Fibroblast of skin of right quadriceps (primary cell): ENCODE measurements at places on chromosomes 12 and 14.

GRCh38 chr12:27665704-27666103 is 30.5 kb upstream of the REP15 start:
- DNase-seq = no peak

DNA sequence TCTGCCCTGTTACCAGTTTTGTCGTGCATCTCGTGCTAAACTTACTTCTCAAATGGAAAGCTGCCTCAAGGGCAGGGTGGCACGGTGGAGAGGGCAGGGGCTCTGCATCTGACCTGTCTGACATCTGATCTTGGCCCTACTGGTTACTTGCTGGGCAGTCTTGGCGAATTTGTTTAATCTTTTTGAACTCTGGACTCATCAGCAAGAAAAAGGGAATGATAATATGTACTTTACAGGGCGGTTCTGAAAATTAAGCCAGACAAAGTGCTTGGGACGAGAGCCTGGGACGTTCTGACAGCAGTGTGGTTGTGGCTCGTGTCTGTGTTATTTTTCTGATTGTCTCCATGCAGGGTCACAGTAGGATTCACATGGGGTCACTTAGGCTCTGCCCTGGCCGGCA is 659.3 kb downstream of the VRK1 start:
- no peak for DNase-seq

GRCh38 chr12:86513226-86513625 is 257.0 kb upstream of the MGAT4C start:
- peak; percentile 67 for DNase-seq

DNA sequence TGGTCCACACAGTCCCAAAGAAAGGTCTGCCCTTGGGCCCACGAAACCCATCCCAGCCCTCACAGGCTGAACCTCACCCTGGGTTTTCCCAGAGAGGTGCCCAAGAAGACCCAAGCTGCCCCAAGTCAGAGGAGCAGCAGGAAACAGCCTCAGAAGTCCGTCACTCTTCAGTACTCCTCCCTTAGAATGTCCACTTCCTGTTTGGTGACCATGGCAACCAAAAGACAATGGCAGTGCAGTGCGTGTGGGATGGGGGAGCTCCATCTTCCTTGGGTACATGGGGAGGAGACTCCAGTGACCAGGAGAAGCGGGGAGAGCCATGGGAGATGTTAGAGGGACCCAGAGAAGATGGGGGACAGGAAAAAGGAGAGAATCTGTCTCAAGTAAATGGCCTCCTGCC is 11.3 kb downstream of the SELPLG start:
- DNase-seq = peak; percentile 55

DNA sequence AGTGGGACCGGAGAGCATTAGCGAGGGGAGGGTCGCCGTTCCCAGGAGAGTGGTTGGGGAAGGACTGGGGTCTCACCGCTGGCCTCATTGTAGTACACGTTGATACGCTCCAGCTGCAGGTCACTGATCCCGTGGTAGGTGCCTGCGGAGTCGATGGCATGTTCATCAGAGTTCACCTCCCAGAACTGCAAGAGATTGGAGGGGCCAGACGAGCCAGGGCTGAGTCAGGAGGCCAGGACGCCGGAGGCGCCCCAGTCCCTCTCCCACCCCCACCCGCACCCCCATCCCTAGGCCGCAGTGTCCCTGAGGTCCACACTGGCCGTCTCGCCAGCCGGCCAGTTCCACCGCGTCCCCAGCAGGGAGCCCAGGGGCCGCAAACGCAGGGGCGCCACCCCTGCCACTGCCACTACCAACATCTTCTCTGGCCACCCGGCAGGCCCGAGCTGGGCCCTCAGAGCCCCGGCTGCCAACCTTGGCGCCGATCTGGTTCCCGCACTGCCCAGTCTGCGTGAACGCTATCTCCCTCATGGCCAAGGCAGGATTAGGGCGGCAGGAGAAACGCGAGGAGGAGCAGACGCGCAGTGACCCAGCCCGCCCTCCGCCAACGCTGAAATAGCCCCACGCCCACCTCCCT is 144.2 kb downstream of the ALG10 start:
- DNase-seq = no peak

GRCh38 chr12:108021141-108021540 is 107.9 kb upstream of the WSCD2 start:
- DNase-seq = no peak

DNA sequence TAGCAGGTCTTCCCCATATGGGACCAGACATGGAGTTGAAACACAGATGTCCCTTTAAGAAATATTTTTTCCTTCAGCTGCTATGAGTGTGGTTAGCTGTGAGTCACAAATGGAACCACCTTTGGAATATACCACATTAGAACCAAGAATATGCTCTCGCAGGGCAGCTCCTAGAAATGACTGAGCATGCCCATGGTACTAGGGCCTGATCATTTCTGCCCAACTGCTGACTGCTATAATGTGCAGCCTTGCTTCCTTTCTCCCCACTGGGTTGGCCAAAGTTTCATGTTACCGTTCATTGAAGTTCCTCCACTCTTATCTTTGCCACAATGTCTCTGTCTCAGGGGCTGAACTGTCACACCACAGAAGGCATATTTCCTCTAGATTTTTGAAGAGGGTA is 1074.6 kb downstream of the FLRT2 start:
- DNase-seq = peak; percentile 55

DNA sequence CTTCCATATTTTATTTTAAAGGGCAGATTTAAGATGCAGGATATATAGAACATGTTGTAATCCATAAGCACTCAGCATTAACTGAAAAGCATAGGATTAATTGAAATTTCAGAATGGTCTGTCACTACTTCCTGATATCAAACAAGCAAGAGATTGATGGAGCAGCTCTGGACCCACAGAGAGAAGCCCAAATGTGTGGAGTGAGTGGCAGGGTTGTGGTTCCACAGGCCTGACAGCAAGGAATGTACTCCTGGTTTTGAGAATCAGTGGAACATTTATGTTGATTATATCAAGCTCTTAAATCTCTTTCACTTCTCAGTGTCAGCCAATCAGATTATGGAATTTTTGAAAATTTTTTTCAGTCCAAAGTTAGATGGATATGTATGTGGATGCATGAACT is 267.6 kb upstream of the PRICKLE1 start:
- no peak for DNase-seq

- DNase-seq = no peak
These were observed 22.7 kb upstream of the LTA4H start for GRCh38 chr12:96057986-96058553.

DNA sequence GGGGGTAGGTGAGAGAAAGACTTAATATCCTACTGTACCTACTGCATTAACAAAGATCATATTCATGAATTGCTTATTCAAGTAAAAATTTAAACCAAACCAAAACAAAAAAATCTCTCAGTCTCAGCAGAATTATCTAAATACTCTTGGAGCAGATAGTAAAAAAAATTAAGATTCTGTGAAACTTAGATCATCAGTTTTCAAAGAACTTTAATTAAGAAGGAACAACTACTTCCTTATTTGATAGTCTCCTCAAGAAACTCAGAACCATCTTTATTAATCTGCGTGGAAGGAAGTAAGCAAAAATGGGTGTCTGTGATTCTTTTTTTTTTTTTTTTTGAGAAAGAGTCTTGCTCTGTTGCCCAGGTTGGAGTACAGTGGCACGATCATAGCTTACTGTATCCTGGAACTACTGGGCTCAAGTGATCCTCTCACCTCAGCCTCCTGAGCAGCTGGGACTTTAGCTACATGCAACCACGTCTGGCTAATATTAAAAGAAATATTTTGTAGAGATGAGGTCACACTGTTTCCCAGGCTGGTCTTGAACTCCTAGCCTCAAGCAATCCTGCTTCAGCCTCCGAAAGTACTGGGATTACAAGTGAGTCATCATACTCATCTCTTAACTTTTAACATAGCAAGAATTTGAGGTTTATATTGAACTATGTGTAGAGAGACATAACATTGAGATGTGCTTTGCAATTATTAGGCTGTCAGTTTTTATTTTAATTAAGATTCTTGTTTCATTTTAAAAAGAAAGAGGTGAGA is 37.4 kb downstream of the GAS2L3 start:
- DNase-seq = peak; percentile 6

GRCh38 chr12:103538397-103538796 is 42.6 kb upstream of the C12orf42 start:
- DNase-seq = no peak

GRCh38 chr12:14665354-14666348 is 30.7 kb downstream of the GUCY2C start:
- DNase-seq = no peak

GRCh38 chr12:67535176-67535575 is 113.4 kb upstream of the DYRK2 start:
- DNase-seq = no peak

- no peak for DNase-seq
These were observed 991.2 kb downstream of the FLRT2 start for GRCh38 chr14:86521031-86521730.

DNA sequence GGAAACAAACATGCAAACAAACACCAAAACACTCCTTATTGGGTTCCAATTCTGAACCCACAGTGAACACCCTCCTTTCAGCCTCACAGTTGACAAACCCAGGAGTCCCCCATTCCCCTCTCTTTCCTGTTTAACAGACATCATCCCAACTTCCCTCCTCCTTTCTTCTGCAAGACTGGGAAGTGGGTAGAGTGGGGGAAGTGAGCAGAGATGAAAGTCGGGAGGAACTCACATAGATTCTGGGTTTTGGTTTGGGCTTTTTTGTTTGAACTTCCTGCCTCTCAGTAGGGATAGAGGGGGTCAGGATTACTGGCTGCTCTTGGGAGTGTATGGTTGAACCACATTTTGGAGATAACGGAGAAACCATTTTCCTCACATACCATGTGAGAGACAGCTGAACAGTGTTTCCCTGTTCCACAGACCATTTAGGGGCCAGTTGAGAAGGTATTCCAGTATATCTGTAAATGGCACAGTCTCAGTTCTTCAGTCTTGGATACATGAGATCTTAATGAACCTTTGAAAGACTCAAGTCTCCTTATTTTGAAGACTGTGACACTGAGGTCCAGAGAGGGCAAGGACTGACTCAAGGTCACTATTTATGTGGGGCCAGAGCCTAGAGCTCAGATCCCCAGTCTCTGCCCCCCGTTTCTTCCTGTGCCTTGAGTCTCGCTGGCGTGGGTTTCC is 3.9 kb upstream of the GPR84 start:
- DNase-seq = no peak

- DNase-seq = no peak
These were observed 84.5 kb upstream of the EGLN3 start for GRCh38 chr14:34035177-34035933.

- DNase-seq = no peak
These were observed 20.1 kb upstream of the TMED10 start for GRCh38 chr14:75196468-75196867.

DNA sequence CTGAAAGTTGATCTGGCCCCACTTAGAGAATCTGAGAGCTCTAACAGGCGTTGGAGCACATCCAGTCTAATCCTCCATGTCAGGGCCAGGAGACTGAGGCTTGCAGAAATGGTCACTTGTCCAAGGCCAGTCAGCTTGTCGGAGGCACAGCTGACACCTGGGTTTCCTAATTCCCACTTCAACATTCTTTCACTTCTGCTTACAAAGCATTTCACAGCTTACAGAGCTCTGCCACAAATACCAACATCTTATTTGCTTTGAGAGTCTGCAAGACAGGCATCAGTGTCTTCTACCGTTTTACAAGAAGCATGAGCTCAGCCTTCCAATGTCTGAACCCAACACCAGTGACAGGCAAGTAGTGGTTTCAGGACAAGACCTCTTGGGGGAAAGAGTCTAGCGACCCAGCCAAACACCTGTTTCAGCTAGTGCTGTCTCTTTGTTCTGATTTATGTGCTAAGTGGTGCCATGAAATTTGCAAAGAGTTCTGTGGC is 31.8 kb downstream of the ISCA2 start:
- no peak for DNase-seq

DNA sequence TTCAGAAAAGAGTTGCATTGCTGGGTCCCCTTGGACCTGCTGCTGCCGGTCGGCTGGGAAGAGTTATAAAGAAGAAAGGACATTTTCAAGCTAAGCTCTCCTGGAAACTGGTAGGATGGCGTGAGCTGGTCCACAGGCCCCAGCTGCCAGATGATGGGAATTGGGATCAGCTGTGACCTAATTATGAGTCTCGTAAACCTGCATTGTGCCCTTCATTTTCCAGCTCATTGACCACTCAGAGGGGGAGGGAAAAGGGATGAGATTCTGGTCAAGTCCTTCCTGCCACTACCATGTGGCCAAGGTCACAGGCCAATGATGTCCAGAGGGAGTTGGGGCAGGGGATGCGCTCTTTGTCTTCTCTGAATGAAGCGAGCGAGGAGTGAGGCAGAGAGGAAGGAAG is 320.9 kb downstream of the NRXN3 start:
- DNase-seq = no peak

- no peak for DNase-seq
These were observed 1123.6 kb upstream of the SEL1L start for GRCh38 chr14:82657186-82657675.

DNA sequence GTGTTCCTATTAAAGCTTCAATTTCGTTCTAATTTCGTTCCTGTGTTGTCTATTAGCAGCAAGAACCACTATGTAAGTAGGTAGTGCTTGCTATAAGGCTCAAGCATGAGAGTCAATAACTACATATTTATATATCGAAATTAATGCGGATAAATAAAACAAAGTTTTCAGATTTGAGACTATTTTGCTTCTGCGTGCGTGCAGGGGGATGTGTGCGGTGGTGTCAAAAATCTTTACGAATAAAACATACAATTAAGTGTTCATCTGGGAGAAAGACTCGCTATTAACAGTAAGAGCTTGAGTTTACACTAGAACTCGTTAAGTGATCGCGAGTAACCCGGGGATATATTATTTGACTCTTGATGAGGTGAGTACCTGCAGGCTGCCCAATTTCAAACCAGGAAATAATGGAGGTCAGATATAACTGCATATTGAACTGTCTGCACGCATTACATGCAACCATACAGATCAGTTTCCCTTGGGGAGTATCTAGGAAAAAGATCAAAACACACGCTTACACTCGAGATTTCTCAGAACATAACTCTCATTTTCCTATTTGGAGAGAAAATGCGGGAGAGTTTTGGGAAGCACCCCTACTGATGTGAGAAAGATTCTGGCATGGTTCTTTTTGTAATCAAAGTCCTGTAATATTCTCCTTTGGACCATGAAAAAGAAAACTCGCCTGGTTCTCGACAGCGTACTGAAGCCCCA is 813 bp downstream of the TWF1 start:
- DNase-seq = no peak

- peak; percentile 87 for DNase-seq
These were observed 25.9 kb upstream of the NID2 start for GRCh38 chr14:52094546-52095271.

DNA sequence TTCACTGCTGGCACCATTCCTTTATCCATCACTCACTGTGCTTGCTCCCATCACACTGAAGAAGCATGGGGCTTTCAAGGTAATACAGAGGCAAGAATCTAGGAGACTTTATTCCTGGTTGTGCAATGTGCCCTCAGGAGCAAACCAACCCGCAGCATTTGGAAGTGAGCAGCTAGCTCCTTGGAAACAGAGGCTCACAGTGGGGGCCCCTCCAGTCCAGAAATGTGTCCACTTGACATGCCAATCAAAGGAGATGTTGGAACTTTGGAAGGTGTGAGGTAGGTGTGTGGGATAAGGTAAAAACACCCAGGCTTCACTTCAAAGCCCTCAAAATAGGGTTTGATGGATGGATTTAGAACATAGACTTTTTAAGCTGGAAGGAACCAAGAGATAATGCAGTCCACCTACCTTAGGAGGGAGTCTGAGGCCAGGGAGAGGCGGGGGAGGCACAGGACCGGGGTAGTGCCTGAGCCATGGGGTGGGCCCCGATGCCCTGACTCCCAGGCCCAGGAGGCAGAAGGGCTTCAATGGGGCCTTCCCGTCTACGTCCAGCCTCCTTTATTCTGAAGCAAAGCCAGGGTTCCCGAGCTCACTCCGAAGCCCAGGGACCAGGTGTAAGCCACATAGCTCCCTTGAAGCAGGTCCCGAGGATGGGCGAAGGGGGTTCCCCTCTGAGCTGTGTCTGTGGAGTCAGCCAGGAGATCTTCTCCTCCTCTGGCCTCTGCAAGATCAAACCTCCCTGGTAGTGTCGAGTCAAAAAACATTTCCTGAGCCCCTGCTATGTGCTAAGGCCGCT is 17.6 kb upstream of the BCL11B start:
- DNase-seq = no peak
